ENCODE measurements at places on chromosomes 4 and X.

GRCh38 chrX:151870602-151871001 lies 42.1 kb upstream of the MAGEA4 start:
- DNase-seq, result no peak

DNA sequence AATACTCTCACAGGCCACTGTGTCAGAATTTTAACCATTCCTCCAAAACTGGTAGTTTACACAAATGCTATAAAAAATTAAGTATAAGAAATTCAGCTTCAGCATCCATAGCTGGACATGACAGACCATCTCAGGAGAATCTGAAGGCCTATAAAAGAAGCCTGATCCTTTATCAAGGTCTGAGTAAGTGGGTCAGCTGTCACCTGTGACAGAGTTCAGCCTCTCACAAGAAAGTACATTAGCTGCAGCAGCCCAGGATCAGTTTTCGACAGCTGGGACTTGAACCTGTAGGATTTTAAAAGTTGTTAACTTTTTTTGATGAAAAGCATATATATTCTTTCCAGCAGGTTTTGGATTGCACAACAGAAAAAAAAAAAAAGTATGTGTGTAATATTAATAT lies 60.7 kb downstream of the PPP3CA start:
- DNase-seq, result no peak

GRCh38 chr4:22471999-22472461 lies 43.8 kb downstream of the ADGRA3 start:
- DNase-seq, result no peak

GRCh38 chr4:104334410-104334809 lies 160.3 kb downstream of the CXXC4 start:
- DNase-seq, result no peak

DNA sequence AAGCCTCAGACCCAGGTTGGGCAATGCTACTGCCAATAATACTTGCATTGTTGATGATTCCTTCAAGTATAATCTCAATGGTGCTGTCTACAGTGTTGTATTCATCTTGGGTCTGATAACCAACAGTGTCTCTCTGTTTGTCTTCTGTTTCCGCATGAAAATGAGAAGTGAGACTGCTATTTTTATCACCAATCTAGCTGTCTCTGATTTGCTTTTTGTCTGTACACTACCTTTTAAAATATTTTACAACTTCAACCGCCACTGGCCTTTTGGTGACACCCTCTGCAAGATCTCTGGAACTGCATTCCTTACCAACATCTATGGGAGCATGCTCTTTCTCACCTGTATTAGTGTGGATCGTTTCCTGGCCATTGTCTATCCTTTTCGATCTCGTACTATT lies 7.4 kb downstream of the LPAR4 start:
- DNase-seq, result no peak

DNA sequence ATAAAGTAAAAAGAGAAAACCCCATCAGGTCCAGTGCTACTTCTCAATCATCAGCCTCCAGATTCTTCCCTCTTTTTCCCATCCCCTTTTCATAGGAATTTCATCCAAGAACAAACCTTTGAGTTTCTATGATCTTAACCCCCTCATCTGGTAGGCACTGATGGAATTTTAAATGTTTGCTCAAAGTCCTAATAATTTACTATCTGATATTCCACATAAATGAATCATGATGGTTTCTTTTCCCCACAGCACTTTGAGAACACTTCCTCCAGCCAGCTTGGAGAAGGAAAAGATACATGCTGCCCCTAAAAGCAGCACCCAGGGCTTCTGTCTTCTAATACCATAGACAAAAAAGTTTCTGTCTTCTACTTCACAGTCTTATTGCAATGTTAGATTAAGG lies 19.4 kb upstream of the KLHL8 start:
- DNase-seq, result no peak

- DNase-seq, result no peak
These were observed 20.4 kb upstream of the NPY2R start for GRCh38 chr4:155187989-155188388.

DNA sequence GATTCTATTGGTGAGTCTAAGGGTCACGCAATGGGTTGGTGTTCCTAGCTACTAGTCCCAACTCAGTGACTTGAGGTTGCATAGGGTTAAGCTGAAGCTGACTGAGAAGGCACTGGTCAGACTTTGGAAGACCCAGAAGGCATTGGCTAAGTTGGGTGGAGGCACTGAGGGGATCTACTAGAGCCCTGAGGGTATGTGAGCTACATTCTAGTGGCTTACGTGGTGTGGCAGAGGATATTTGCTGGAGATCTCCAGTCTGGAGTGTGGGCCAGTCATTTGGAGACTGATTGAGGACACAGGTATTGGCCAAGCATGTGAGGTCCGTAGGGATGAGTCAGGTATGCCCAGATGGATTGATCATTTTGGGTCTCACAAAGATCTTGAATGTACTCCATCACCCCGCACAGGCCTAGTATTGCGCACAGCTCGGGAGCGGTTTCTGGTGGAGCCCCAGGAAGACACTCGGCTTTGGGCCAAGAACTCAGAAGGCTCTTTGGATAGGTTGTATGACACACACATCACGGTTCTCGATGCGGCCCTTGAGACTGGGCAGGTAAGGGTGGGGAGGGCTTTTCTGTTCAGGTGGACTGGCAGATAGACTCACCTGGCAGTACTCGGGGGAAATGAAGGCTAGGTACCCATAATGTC lies 7.2 kb downstream of the USP11 start:
- no peak for DNase-seq

GRCh38 chr4:23747281-23747735 lies 142.5 kb downstream of the PPARGC1A start:
- DNase-seq, result no peak

GRCh38 chr4:163317110-163317509 lies 15.3 kb downstream of the NPY1R start:
- no peak for DNase-seq

DNA sequence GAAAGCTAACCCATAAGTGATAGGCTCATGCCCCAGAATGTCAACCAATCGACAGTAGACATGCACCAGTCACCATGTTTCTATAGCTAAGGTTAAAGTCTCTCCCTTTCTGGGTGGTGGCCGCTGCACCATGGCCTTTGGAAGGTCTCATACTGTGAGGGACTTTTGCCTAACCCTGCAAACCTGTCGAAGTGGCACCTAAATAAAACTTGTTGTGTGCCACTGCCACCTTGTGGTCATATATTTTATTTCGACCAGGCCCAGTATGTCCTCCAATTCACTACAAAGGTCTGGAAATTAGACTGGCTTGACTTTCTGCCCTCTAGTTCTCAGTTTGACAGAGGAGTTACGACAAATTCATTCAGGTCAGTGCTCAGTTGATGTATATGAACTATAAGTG lies 163.1 kb downstream of the SMARCA1 start:
- DNase-seq, result peak; percentile 13

- DNase-seq, result peak; percentile 25
These were observed 18.8 kb downstream of the SPACA5 start for GRCh38 chrX:48025561-48025960.

DNA sequence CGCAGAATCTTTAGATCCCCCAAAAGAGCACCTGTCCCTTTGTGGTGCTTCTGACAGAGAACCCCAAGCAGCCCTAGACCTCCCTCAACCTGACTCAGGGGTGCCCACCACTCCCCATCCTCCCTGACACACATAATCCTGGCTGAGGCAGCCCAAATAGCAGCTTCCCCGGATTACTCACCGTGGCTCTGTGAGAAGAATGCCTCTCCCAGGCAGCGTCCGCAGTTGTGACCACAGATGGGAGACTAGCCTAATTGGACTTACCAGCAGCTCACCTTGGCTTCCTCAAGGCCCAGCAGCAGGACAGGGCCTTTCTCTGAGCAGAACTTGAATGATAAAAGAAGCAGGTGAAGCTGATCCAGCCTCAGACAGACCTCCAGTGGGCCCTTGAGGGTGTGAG lies 10.3 kb upstream of the ODAPH start:
- no peak for DNase-seq

- DNase-seq, result no peak
These were observed 54.3 kb downstream of the LRBA start for GRCh38 chr4:150960818-150961217.

- DNase-seq, result no peak
These were observed 9.6 kb downstream of the DCX start for GRCh38 chrX:111402344-111402743.

DNA sequence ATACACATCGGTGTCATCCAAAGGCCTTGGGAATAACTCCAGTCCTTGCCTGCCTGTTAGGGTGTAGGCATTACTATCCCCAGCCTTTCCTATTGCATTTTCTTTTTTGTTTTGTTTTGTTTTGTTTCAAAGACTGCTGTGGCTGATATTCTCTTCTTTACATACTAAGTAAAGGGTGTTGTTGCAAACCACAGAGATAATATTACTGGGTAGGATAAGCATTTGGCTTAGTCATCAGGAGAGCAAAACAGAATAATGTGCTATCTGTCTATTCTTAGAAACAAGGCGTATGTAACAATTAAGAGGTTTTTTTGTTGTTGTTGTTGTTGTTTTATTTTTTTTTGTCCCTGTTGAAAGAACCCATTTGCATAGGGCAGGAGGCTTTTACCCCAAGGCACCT lies 41.8 kb downstream of the UGT2B28 start:
- peak; percentile 50 for DNase-seq

GRCh38 chr4:24722026-24722568 lies 73.3 kb upstream of the SOD3 start:
- no peak for DNase-seq

- DNase-seq, result no peak
These were observed 71.3 kb downstream of the STIM2 start for GRCh38 chr4:26931966-26932365.

GRCh38 chr4:107349266-107349665 lies 313.2 kb upstream of the DKK2 start:
- DNase-seq, result no peak

GRCh38 chr4:135267148-135267865 lies 1065.7 kb upstream of the PABPC4L start:
- no peak for DNase-seq

DNA sequence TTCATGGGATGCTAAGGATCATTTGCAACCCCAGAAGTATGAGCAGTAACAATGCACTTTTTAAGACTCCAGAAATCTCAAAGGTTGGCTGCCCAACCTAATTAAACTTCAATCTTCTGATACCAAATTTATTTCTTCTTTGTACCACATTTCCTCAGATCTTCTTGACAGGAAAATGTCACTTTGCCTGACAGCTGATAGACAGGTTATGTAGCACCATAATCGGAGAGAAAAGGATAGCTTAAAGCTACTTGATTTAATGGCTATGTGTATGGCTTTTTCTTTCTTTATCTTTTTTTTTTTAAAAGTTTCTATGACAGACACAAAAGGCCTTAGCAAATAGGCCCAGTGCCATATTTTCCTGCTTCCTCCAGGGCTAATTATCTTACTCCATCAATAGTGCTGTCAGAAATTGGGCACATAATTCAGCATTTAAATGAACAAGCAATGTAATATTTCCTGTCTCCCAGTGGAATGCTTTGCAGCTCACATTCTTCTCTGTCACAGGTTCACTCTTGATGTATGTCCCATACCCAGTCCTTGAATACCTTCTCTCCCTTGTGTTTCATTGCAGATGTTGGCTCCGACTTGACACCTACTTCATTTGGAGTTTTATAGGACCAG lies 795.7 kb downstream of the ADGRL3 start:
- DNase-seq, result no peak

- DNase-seq, result no peak
These were observed 35.2 kb downstream of the ABLIM2 start for GRCh38 chr4:8123389-8123788.

GRCh38 chr4:168609369-168609768 lies 112.5 kb downstream of the PALLD start:
- no peak for DNase-seq

DNA sequence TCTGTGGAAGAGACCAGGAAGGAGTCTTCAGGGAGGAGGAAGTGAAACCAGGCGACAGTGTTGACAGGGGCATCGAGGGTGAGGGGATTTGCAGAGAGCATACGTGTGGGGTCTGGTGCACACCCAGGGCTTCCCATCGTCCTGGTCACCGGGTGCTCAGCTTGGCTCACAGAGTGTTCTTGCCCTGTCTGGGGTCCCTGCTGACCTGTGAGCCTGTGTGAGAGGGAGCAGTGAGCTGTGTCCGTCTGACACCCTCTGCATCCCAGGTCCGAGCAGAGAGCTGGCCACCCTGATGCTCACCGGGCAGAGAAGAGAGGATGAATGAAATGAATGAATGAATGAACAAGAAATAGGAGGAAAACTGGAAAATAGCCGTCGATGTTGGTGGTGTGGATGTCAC lies 46.5 kb downstream of the CPZ start:
- no peak for DNase-seq

- DNase-seq, result no peak
These were observed 60.1 kb downstream of the NWD2 start for GRCh38 chr4:37304612-37305011.

DNA sequence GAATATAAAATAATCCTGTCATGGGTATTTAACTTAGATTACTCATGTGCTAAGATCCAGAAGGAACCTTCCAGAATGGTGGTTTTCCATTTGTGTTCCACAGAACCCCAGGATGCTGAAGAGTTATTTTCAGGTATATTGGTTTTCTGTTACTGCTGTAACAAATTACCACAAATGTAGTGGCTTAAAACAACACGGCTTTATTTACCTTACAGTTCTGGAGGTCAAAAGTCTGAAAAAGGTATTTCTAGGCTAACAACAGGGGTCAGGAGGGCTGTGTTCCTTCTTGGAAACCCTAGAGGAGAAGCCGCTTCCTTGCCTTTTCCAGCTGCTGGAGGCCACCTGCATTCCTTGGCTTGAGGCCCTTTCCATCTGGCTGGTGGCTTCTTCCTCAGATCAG lies 57.9 kb upstream of the HPSE start:
- no peak for DNase-seq

DNA sequence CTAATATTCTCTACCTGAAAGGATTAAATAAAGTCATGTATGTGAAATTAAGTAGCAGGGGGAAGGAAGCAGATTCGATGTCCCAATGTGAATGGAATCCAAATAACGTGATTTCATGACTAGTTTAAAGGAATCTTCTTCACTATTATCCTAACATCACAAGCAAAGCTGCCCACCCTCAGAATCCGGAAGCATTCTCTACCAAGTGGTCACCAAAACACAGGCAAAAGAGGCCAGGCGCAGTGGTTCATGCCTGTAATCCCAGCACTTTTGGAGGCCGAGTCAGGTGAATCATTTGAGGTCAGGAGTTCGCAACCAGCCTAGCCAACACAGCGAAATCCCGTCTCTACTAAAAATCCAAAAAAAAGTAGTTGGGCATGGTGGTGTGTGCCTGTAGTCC lies 212.9 kb downstream of the LDB2 start:
- no peak for DNase-seq

- DNase-seq, result no peak
These were observed 190.6 kb downstream of the PPP3CA start for GRCh38 chr4:101156619-101157310.

Measured in NCI-H2029 treated with DMSO at 0.1 percent for 48 hours (cell line).